Activated T-helper 17 cell treated with anti-CD3 and anti-CD28 coated beads, Interleukin-2, amount 50 U/mL, for 72 hours (primary cell): ENCODE measurements at places on chromosomes 13 and 19. TPM values are rescaled to one million over a fixed set of nuclear protein-coding genes. Genes with fewer than 3 reads are reported as not detected.

DNA sequence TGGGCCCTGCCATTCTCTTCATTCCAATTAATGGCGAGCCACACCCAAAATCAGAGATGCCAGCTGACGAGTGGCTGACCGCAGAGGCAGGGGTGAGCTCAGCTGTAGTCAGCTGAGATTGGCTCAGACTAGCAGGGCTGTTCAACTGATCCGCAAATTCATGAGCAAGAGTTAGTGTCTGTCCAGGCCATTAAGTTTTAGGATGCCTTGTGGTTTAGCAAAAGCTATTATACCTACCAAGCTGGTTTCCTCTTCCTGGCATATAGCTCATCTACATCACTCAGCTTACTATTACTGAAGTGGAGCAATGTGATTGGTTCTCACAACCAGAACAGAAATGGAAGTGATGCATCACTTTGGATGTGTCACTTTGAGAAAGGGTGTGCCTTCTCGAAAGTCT lies 148.7 kb downstream of the NALCN start:
- peak; percentile 86 for ATAC-seq

- ATAC-seq = no peak
Measured at GRCh38 chr13:37914781-37915391, 45.3 kb upstream of the TRPC4 start.

GRCh38 chr19:48394331-48395169 lies 1.1 kb downstream of the GRIN2D start:
- ATAC-seq = no peak

DNA sequence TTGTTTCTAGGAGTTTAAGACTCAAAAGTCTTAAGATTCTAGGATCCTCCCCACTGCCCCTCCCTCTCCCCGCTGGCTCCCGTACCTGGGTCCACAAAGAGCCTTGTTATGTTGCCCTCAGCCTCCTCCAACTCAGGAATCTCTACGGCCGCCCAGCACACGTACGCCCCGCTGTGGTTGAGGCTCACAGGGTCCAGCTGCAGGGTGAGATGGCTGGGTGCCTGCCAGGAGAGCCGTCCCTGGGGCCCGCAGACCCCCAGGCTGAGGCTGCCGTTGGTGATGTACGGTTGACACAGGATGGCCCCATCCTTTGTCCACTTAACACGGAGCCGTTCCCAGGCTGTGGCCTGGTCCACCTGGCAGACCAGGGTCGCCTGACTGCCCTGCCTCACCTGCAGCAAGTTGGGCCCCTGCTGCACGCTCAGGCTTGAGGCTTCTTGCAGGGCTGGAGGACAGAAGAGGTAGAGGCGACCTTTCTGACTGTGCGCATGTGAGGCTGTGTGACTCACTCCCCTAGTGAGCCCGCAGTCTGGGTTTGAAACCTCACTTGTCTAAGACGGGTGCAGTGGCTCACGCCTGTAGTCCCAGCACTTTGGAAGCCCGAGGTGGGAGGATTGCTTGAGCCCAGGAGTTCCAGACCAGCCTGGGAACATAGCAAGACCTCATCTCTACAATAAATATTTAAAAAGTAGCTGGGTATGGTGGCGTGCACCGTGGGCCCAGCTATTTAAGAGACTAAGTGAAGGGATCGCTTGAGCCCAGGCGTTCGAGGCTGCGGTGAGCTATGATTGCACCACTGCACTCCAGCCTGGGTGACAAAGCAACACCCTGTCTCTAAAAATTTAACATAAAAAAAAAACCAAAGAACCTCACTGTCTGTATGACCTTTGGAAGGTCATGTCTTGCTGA lies 4.0 kb downstream of the TMIGD2 start:
- ATAC-seq = peak; percentile 85

GRCh38 chr13:86135856-86136255 lies 336.6 kb upstream of the SLITRK6 start:
- ATAC-seq = no peak

GRCh38 chr13:72514146-72514545 lies 213.3 kb downstream of the MZT1 start:
- ATAC-seq = no peak

- ATAC-seq = no peak
Measured at GRCh38 chr19:1181606-1182005, 7.5 kb upstream of the SBNO2 start.

DNA sequence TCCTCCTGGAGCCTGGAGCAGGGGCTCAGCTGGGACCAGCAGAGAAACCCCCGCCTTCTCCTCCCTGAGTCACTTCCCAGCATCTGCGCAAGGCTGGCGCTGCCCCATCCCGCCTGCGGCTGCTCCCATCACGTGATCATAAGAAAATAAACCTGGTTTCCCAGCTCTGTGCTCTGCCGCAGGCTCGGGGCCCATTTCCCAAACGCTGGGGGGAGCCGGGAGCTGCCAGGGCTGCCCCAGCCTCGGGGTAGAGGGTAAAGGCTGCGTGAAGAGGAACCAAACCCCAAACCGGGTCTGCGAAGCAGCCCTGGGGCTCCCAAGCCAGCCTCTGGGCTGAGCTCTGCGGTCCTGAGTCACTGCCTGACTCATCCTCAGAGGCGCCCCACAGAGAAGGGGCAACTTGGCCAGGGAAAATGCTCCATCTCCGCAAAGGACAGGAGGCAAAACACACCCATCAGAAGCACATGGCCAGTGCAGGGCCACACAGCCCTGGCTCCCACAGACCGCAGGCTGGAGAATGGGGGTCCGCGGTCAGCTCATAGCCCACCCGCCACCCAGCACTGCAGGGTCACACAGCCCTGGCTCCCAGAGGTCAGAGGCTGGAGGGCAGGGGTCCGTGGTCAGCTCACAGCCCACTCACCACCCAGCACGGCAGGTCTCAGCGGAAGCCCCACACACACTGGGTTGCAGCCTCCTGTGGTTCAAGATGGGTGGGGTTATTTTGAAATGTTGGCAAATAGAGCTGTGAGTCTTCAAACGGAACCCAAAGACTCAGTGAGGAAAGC lies 67.1 kb downstream of the RASA3 start:
- peak; percentile 81 for ATAC-seq

Gene NPAS1
- 0.73 TPM for total RNA-seq

Gene ZNF723
- not detected for total RNA-seq

- no peak for ATAC-seq
Measured at GRCh38 chr13:76607866-76608265, 278.3 kb downstream of the KCTD12 start.

Gene VSTM2B
- total RNA-seq = not detected

DNA sequence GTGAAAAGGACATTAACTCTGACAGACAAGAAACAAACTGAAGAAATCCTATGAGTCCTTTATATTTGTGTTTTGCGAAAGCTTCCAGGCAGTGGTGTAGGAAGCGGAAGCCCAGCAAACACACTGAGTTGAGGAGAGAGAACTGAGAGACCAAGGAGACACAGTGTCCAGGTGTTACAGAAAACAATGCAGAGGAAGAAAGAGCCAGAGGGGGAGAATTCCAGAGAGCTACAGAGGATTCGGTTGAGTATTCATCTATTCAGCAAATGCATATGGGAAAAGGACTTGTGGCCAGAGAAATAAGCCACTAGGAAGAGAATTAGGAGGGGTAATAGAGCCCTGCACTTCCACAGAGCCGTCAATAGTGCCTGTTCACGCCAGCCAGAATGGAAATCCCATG lies 183.5 kb downstream of the LIG4 start:
- ATAC-seq = no peak

- ATAC-seq = no peak
Measured at GRCh38 chr19:11382898-11383705, 1.0 kb downstream of the EPOR start.

- no peak for ATAC-seq
Measured at GRCh38 chr19:46726971-46727501, 10.1 kb upstream of the PRKD2 start.

Gene BEST2
- not detected for total RNA-seq

Gene SLC8A2
- total RNA-seq = 0.06 TPM

DNA sequence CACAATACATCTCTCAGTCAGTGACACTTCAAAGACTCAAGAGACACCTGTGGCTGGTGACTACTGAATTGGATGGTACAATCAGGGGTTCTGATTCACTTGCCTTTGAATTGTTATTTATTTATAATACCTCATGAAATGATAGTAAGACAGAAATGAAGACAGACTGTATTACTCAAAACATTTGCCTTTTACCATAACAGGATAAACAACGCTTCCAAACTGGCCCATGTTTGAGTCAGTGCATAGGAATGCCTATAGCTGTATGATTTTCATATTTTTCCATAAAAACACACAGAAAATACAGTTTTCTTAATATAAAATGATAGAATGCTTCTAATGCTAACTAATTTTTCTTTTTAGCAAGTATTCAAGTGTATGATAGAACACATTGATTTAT lies 59.5 kb upstream of the FGF14 start:
- no peak for ATAC-seq

- peak; percentile 87 for ATAC-seq
Measured at GRCh38 chr19:47790398-47790814, 11.9 kb downstream of the SELENOW start.

- no peak for ATAC-seq
Measured at GRCh38 chr13:63605962-63606361, 2190.3 kb upstream of the PCDH20 start.

GRCh38 chr19:18290302-18291018 lies 9.0 kb upstream of the JUND start:
- peak; percentile 72 for ATAC-seq

DNA sequence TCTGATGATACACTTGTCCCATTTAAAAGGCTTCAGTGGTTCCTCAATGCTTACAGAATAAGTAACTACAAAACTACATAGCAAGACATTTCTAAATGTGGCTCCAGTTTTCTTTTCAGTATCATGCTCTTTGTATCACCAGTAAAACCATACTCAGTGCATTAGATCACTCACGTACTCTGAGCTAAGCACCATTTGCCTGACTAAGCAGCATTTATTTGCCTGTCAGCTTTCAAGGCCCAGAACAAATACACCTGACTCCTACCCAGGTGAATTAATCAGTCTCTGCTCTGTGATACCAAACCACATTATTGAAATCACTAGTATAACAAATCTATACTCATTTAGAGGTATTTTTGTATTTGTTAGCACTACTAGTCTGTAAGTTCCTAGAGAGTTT lies 47.4 kb upstream of the PCDH20 start:
- ATAC-seq = no peak

GRCh38 chr13:97028441-97029299 lies 34.4 kb upstream of the OXGR1 start:
- ATAC-seq = no peak

DNA sequence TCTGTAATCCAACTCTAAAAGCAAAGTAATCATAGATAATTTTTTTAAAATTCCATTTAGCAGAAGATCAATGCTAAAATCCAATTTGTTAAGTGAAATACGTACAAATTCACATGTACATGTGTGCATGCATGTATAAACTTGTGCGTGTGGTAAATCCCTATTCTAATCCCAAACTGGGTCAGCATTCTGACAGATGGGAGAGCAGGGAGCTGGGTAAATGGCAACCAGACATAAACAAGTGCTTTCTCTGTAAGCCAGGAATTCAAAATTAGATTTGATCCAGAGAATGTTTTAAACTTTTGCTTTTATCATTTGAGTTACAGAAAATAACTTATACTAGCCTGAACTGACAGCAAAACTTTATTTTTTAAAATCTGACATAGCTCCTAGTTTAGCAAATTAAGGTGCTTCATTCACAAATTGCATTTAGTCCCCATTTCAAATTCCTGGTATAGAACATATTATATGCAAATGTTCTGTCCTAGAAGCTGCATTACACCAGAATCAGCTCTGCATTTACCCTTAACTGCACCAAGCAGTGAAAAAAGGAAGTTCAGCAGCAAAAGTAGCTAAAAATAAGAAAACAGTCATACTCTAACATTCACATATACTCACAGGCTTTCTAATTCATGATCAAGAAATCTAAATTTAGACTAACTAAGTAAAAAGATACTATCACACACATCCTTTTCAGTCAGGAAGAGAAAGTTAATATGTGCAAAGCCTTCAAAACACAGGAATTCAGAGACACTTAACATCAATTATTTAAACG lies 32.6 kb downstream of the UBL3 start:
- peak; percentile 63 for ATAC-seq

Gene ZNF709
- 3.4 TPM for total RNA-seq

Gene VN1R4
- total RNA-seq = not detected

Gene TMEM221
- not detected for total RNA-seq

- ATAC-seq = peak; percentile 97
Measured at GRCh38 chr19:6925801-6926751, 38.7 kb downstream of the ADGRE1 start.

Gene CIRBP
- 150 TPM for total RNA-seq

- no peak for ATAC-seq
Measured at GRCh38 chr19:55153652-55154264, 3.8 kb downstream of the TNNI3 start.

Gene EXOC3L2
- total RNA-seq = not detected

- ATAC-seq = no peak
Measured at GRCh38 chr13:34555988-34556387, 386.1 kb upstream of the NBEA start.

DNA sequence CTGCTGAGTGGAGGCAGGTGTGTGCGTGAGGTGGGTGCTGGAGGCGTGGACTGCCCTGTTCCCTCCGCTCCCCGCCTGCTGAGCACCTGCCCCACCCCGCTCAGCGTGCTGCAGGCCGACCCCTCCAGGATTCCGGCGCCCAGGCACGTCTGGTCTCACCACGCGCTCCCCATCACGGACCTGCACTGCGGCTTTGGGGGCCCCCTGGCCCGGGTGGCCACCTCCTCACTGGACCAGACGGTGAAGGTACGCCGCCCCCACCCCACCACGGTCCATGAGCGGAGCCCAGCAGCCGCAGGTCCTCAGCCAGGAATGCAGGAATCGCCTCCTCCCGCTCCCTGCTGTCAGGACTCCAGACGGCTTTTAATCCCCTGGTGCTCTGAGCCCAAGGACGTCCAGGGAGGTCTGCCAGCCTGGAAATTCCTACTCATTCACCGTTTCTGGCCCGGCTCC lies 6.0 kb downstream of the WDR18 start:
- no peak for ATAC-seq

DNA sequence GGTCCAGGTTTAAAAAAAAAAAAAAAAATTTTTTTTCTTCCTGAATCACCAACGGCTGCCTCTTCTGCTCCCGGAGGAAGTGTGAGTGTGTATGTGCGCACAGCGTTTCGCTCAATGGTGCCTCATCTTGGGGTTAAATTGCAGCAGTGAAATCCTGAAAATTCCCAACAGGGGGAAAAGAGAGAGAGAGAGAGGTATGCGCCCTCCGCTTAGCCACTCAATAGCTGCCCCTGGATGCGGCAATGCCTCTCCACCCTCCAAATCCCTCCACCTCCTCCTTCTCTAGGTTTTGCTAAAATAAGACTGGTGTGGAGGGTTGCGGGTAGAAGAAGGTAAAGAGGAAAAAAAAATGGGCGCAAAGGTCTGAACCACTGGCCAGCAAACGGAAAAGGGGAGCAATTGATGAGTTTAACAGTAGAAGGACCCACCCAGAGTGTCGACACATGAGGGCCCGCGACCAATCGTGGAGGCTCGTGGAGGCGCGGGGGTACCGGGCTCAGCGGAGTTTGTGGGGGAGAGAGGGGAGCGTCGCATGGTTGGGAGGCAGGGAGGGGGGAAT lies 853 bp upstream of the CACNA1A start:
- ATAC-seq = no peak

Gene POU2F2
- total RNA-seq = 95.9 TPM

GRCh38 chr13:72782717-72783116 lies 784 bp downstream of the PIBF1 start:
- no peak for ATAC-seq

Gene ZNF136
- total RNA-seq = 11.0 TPM
